ENCODE measurements at places on chromosomes 11 and 22. TPM values are rescaled to one million over a fixed set of nuclear protein-coding genes. Genes with fewer than 3 reads are reported as not detected.

TMPRSS13 gene
- not detected for total RNA-seq

SLC17A6 gene
- total RNA-seq, result not detected

IGLL1 gene
- total RNA-seq, result not detected

CSF2RB gene
- total RNA-seq, result 7.5 TPM

KIF18A gene
- 0.23 TPM for total RNA-seq

MMP1 gene
- not detected for total RNA-seq

TRIM49C gene
- total RNA-seq, result not detected

SAAL1 gene
- total RNA-seq, result 10.4 TPM
